Stimulated activated CD8-positive, alpha-beta memory T cell treated with anti-CD3 and anti-CD28 coated beads, Interleukin-4, amount 100 ng/mL, for 4 hours (primary cell): ENCODE measurements at places on chromosomes 4 and X.

DNA sequence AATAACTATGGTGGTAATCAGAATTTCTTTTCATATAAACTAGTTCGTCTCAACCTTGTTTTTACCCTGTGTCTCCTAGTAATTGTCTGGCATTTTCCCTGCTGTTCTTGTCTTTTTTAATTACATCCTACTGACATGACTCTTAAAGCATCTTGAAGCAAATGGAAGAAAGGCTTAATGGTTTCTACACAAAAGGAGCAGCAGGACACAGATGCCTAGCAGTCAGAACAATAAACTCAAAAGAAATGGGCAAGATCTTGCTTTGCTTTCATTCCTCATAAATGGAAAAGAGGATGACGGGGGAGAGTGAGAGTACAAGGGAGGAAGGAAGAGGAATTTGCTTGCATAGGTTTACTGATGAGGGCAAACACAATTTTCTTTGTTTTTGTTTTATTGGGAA lies 293.2 kb upstream of the EMCN start:
- no peak for DNase-seq

GRCh38 chr4:1080432-1080831 lies 32.9 kb downstream of the RNF212 start:
- no peak for DNase-seq

DNA sequence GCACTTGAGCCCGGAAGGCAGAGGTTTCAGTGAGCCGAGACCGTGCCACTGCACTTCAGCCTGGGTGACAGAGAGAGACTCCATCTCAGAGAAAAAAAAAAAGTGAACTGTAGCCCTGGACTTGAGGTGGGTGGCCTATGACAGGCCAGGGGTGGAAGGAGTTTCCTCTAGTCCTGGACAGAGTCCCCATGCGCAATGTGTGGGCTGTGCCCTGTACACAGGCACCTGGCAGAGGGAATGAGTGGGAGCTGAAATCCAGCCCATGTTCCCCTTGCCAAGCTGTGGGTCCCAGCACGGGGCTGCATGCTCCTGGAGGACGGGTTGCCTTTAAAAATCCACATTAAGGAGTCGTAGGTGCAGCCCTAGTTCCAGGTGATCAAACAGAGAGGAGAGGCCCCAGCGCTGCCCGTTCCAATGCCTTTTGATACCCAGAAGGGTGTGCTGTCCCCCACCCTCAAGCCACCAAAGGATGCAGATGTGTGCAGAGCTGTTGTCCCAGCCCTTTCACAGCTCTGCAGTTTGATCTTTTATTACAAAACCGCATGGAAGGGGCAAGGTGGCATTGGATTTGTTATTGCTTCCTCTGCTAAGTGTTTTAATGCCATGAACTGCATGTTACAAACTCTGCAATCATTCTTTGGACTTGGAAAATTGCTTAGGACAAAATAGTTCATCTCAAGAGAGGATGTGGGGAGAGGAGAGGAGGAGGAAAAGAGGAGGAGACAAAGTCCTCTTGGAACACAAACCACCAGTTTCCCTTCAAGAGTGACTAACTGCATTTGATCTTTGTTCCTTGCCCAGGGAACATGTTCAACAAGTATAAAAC lies 38.0 kb upstream of the PDK3 start:
- no peak for DNase-seq

DNA sequence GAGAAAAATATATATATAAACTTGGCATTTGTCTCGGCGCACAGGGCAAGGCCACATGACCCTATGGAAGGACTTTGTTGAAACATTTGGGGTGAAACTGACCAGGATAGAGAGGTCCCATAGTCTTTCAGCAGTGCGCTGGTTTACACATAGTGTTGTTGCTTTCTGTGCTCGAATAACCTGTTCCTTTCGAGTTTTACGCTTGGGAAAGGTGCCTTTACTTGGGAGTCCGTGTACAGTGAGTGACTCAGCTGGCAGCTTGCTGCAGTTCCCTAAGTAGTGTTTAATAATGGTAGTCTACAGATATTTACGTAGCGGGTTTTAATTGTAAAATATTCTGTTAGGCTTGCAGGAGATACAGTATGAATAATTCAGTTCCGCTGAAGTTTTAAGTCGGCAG lies 578 bp downstream of the APOOL start:
- no peak for DNase-seq

DNA sequence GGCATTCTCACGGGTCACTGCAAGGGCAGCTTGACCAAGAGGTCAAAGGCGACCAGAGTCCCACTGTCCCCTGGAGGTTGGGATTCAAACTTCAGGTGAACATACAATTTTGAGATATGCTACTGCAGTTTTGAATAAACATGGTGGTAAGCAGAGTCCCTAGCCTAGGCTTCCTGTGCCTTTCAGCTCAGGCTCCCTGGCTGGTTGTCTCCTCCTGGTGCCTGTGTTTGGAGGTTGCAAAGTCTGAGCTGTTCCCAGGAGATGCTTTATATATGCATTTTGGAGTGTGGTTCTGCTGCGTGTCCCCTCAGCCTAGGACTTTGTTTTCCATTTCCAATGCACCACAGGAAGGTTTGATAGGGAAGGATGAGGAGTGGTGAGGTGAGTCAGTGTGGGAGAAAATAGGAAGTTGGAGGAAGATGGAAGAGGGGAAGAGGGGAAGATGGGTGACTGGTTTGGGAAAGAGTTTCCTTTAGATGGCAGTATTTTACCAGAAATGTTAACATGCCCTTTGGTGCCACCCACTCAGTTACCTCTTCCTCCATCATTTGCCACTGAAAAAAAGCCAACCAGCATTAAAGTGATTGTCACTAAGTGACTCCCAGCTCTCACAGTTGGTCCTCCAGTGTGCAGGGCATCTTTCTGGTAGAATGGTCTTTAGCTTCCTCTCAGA lies 211.7 kb upstream of the AGTR2 start:
- DNase-seq = no peak

GRCh38 chr4:143489106-143489505 lies 24.4 kb upstream of the SMARCA5 start:
- no peak for DNase-seq

DNA sequence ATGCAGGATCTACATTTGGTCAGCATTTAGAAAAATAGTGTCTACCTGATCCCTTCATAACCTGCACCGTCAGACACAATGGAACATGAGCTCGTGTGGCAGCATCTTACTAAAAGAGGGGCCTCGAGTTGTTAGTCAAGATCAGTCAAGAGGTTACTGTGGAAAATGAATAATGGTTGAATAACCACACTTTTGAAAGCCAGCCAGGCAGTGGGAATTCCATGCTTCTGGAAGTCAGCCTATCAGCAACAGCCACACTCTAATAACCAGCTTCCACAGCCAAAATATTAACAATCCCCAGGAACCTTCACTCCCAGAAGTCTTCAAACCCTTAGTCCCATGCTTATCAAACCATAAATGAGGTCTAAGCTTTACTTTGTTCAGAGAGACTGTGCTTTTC lies 234.3 kb downstream of the HS3ST1 start:
- no peak for DNase-seq

GRCh38 chr4:146465628-146466027 lies 56.1 kb downstream of the SLC10A7 start:
- DNase-seq = no peak

- no peak for DNase-seq
Measured at GRCh38 chrX:63513825-63514568, 162.9 kb upstream of the SPIN4 start.

- DNase-seq = no peak
Measured at GRCh38 chr4:124708517-124709300, 3.8 kb downstream of the ANKRD50 start.

DNA sequence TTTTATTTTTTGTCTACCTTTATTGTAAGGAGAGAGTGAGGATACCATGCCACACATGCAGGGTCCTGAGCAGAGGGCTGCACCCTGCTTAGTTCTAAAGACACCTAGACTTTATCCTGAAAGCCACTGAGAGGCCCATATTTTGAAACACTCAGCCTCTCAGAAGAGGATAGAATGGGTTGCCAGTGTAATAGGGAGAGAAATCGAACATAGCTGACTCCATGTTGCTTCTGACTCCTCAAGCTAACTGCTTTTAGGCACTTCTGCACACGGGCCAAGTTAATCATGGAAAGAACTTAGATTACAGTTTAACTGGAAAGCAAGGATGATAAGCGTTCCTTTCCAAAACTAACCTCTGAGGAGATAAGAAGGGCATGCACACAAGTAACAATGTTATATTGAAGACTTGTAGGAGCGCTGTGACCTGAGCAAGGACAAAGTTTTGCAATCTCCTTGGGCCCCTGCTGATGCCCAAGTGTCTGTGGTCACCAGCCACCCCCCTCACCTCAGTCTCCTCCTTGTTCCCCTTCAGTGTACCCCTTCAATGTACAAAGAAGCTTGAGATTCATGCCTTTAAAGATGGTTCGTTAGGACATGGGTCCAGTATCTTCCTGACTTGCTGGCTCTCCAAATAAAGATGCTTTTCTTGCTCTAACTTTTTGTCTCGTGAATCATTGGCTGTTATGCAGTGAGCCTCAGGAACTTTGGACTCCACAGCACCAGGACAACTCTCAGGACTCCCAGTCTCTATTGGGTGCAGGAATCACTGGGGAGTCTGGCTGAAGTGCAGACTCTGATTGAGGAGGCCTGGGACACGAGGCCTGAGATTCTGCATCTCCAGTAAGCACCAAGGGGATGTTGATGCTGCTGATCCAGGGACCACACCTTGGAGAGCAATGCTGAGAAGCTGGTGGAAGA lies 25.4 kb upstream of the CD99 start:
- DNase-seq = no peak

DNA sequence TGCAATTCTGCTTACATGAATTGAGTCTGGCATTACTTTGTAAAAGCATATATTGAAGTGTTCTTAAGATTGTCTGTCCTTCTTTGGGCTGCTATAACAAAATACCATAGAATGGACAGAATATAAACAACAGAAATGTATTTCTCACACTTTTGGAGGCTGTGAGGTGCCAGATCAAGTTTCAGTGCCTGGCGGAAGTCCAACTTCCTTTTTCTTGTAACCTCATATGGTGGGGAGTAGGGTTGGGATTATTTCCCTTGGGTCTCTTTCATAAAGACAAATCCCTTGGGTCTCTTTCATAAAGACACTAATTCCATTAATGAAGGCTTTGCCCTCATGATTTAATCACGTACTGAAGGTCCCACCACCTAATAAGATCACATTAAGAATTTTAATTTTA lies 199.3 kb upstream of the GRID2 start:
- DNase-seq = no peak

DNA sequence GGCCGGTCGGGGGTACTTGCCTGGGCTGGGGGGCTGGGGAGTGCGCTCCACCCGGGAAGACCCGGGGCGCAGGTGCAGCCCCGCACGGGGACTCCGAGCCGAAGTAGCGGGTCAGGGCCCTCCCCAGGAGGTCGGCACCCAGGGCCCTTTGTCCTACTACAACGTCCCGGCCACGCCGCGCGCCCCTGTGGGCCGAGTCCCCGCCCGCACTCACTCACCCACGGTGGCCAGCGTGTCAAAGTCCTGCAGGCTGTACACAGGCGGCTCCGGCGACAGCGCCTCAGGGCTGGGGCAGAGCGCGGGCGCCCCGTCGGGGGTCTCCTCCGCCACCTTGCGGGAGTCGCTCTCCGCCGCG lies 602 bp downstream of the PRKX start:
- no peak for DNase-seq

DNA sequence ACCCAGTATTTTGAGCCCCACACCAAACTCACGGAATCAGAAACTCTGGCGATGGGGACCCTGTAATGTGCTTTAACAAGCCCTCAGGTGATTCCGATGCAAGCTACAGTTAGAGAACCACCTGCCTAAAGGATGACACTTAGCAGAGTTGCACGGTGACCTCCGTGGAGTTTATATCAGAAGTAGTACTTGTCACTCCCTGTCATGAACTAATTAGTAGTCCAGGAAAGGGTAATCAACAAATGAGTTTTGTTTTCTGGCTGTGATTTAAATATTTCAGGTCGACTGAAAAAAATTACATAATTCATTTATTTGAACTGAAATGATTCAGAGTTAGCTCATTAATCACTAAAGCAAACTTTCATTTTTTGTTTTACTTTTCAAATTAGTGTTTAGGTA lies 56.4 kb downstream of the TMA16 start:
- no peak for DNase-seq

DNA sequence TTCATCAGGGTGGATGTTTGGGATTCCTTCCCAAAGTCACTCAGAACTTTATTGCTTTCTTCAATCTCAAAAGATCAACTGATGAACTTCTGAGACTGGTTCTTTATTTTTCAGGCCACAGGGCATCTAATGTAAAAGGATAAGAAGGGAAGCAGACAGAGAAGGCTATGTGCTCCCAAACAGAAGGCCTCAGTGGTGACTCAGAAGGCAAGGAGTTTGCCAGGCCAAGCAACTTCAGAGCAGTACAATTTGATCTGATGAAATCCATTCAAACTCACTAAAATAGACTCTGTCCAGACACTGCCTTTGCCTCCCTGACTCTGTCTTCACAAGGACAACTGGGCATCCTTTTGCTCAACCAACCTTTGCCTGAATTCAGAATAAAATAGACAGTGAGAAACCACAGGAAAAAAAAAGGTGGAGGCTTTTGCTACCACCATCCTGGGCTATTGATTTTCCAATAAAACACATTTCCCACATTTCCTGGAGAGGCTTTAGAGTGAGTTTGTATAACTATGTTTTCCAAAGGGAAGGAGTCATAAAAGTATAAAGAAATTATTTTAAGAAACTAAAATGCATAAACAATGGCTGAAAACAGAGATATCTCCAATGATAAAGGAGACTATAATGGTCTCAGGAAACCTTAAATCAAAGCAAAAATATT lies 55.2 kb downstream of the ARHGEF6 start:
- no peak for DNase-seq
